Activated CD4-positive, alpha-beta T cell treated with anti-CD3 and anti-CD28 coated beads, Interleukin-2, Interleukin-6, amounts not matched to agents 100 ng/mL and 50 ng/mL, durations not matched to agents 16 hours and 8 hours (primary cell): ENCODE measurements at places on chromosomes 5 and 9.

DNA sequence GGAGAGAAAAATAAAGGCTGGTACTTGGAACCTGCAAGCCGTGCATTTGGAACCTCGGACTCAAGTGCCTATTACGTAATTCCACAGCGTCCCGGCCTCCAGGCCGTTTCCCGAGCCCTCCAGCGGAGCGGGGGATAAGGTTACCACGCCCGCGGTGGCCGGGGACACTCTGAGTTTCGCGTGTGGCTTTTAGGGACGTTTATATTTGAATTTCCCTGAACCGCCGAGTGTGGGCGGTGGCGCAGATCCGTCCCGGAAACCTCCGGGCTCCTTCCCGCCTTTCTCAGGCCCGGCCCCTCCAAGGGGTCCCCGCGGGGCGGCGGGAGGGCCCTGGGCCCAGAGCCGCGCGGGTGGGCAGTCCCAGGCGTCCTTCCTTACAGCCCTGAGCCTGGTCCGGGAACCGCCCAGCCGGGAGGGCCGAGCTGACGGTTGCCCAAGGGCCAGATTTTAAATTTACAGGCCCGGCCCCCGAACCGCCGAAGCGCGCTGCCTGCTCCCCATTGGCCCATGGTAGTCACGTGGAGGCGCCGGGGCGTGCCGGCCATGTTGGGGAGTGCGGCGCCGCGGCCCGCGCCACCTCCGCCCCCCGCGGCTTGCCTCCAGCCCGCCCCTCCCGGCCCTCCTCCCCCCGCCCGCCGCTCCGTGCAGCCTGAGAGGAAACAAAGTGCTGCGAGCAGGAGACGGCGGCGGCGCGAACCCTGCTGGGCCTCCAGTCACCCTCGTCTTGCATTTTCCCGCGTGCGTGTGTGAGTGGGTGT is at the start of gene LMNB1:
TSS of gene LMNB1 (plus strand) at position 638 of the 758 bp plus-strand sequence. CDS start 373 bp downstream, outside the sequence.
- peak; percentile 98 for DNase-seq

DNA sequence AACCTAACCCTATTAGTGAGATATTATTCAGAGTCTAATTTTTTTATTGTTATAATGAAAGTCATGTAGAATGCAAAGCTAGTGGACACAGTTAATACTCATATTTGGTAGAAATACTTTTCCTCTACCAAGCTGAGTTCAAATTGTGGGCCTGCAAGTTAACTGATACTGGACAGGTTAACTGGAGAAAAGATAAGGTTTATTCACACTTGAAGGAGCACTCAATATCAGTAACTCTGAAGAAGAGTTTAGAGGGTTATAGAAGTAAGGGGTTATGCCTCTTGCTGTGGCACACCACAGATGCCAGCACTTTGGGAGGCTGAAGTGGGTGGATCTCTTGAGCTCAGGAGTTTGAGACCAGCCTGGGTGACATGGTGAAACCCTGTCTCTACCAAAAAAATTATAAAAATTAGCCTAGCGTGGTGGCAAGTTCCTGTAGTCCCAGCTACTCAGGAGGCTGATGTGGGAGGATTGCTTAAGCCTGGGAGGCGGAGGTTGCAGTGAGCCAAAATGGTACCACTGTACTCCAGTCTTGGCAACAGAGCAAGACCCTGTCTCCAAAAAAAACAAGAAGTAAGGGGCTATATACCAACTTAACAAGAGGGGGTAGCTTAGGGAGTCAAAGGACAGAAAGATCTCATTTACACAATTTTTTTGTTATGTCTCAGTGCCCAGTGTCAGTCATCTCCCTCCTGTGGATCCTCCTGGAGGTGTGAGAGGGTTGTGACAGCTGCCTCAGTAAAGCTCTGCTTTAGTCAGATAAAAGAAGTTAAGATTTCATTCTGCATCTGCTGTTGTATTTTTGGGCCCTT is 121.2 kb upstream of the GRHPR start:
- peak; percentile 38 for DNase-seq

- no peak for DNase-seq
Measured at GRCh38 chr9:130942679-130943078, 3.6 kb upstream of the FIBCD1 start.

DNA sequence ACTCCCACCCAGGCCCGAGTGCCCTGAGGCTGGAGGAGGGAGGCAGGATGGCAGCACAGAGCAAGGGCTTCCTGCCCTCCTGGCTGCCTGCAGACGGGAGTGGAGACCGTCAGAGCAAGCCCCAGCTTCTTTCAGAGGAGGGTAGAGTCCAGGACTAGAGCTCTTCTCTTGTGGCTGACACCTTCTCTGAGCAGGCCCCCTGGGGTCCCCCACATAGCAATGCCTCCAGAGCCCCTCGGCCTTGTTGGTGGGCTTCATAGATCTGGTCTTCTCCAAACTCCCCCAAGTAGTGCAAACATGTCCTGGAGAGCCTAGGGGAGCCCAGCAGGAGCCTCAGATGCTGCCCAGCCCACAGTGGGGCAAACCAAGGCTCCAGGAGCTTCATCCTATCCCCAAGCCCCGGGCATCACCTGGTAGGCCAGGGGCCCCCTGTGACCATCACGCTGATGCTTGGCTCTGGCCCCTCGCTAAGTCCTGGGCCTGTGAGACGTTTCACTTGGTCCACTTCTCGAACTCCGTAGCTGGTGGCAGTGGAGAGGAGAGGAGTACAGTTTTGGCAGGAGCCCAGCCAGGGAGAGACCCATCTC is 2.0 kb downstream of the MZB1 start:
- no peak for DNase-seq

GRCh38 chr5:17018871-17019270 is 82.8 kb upstream of the MYO10 start:
- DNase-seq: no peak

DNA sequence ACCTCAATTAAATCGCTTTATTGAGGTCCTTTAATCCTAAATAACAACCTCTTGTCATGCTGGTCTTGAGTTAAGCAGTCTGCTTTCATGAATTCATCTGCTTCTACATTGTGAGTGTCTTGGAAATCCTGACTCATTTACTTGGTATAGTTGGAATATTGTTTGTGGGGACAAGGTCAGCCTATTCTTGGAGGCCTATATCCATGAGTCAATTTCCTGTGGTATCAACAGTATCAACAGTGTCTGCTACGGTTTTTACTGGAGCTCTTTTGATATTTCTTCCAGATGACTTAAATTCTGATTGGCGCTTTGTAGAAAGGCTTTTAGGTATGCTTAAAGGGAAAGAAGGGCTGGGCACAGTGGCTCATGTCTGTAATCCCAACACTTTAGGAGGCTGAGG is 71.2 kb upstream of the PARP8 start:
- DNase-seq: peak; percentile 72

DNA sequence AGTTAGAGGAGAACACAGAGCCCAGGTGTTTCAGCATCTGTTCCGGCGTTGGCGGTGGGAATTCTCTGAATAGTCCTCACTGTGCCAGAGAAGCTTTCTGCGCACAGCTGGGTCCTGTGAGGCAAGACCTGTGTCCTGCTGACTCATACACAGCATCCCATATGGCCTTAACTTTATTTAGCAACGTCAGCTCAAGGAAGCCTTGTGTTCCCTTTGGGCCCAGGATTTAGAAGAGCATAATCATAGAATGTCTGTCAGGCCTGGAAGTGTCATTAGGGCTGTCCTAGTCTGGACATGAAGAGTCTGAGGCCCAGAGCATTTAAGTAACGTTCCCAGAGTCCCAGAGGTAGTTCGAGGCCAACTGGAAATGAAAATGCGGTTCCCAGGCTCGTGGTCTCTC is 188.6 kb upstream of the DMRT1 start:
- no peak for DNase-seq

DNA sequence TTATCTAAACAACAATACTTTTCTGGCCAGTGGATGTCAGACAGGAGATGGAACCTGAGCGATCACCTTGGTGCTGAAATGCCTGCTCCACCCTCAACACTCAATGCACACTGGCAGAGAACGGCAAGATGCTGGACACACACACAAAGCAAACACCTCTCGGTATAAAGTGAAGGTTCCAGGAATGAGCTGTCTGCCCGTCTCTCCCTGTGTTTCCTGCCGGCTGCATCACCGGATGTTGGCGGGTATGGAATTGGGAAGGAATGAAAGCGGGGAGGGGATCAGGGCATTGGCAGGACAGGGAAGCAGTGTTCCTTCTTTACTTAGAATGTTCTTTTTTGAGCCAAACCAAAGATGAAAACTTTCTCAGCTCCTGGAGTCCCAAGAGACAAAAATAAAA is 59.2 kb downstream of the MED10 start:
- no peak for DNase-seq

- peak; percentile 32 for DNase-seq
Measured at GRCh38 chr5:96687812-96688453, 25.8 kb downstream of the CAST start.

DNA sequence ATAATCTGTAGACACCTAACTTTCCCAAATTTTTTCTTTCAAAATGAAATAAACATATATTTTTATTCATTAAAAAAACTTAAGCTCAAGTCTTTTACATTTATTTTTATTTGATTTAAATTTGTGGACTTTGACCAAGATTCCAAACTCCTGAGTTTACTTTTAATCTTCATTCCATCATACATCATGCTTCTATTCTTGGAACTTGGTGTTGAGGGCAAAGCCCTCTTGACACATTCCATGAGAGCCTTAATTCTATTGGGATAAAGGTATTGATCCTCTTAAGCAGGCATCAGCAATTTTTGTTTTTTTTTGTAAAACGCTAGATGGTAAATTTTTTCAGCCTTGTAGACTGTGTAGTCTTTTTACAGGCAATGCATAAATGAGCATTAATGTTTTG is 53.6 kb downstream of the FBXO4 start:
- no peak for DNase-seq

DNA sequence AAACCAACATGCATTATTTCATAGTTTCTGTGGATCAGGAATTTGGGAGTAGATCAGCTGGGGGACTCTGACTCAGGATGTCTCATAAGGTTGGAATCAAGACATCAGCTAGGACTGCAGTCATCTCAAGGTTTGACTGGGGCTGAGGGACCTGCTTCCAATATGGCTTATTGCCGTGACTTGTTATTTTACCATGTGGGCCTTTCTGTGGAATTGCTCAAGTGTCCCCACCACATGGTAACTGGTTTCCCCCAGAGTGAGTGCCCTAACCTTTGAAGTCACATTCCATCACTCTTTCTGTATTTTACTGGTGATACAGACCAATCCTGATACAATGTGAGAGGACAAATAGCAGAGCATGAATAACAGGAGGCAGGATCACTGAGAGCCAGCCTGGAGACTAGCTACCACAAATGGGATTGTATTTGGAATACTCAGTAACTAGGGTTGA is 70.2 kb upstream of the ELL2 start:
- no peak for DNase-seq

GRCh38 chr5:130295235-130295634 is 391.0 kb downstream of the CHSY3 start:
- no peak for DNase-seq

GRCh38 chr5:16326137-16326536 is 139.5 kb downstream of the ZNF622 start:
- no peak for DNase-seq

- DNase-seq: no peak
Measured at GRCh38 chr5:119398727-119399466, 43.1 kb downstream of the TNFAIP8 start.

GRCh38 chr5:177361418-177362291 is 3.9 kb downstream of the RGS14 start:
- no peak for DNase-seq

GRCh38 chr5:61348447-61348846 is 16.4 kb downstream of the ZSWIM6 start:
- DNase-seq: no peak

DNA sequence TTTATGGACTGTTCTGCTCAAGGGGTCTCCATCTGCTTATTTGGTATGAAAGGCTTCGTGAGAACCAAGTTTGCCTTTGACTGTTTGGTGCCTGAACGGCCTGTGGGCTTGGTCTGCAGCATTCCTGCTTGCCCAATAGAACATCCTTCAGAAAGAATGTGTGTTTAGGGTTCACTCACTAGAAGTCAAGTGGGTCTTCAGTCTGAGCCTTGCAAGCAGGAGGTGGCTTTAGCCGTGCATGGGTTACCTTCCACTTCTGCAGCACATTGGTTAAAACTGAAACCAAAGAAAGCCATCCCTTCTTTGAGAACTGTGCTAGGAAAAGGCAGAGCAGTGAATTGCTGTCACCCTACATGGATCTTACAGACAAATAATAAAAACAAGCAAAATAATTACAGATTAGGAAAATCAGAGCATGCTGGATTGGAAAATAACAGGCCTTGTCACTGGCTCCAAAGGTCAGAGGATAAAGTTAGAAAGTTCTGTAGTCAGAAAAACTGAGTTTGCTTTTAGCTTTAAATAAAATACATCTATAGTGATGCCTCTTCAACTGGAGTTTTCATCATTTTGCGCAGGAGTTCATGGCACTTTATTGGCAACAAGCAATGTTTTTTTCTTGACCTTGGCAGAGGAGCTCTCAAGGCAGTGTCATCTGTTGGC is 16.6 kb downstream of the WWC1 start:
- no peak for DNase-seq

GRCh38 chr9:4537581-4537980 is 47.3 kb downstream of the SLC1A1 start:
- no peak for DNase-seq

- no peak for DNase-seq
Measured at GRCh38 chr9:136052991-136053756, 41.9 kb downstream of the NACC2 start.

DNA sequence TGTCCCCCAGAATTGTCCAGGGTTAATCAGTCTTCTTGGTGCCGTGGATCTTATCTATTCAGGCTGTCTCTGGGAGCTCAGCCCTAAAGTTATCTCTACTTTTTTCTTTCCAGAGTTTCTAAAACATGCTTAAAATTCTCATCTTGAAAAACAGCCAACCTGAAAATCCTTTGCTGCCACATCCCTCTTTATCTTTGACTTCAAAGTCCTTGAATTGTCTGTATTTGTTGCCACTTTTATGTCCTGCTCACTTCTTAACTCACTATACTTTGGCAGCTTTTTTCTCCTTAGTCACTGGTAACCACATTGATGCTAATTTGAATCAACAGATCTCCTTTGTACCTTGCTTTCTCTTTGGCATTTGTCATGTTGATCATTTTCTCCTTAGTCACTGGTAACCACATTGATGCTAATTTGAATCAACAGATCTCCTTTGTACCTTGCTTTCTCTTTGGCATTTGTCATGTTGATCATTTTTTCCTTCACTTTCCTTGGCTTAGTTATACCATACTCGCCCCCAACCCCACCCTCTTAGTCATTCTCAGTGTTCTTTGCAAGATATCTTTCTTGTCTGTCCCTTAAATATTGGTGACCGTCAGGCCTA is 8.5 kb downstream of the DMXL1 start:
- DNase-seq: peak; percentile 78
